ENCODE measurements at places on chromosomes 1 and 21. TPM values are rescaled to one million over a fixed set of nuclear protein-coding genes. Genes with fewer than 3 reads are reported as not detected.
A peak's percentile ranks its signal among the peaks of the same experiment; 100 is the strongest.

- DNase-seq: no peak
- H3K36me3 ChIP-seq: peaks cover 50% of the 10 kb centered on the region
- H3K4me1 ChIP-seq: peaks cover 3% of the 10 kb centered on the region
These were observed 34.5 kb downstream of the PARP1 start for GRCh38 chr1:226373376-226373775.

Gene BARHL2
- not detected for total RNA-seq

- DNase-seq: no peak
- H3K36me3 ChIP-seq: peaks cover 39% of the 10 kb centered on the region
- H3K4me1 ChIP-seq: peaks cover 48% of the 10 kb centered on the region
- H3K27ac ChIP-seq: no peak overlapping the region
- no peaks in the 10 kb centered on the region for H3K27me3 ChIP-seq
- no peak overlapping the region for H3K4me3 ChIP-seq
These were observed 90.4 kb downstream of the SLC45A1 start for GRCh38 chr1:8408151-8408839.

Gene UTS2
- total RNA-seq: not detected

DNA sequence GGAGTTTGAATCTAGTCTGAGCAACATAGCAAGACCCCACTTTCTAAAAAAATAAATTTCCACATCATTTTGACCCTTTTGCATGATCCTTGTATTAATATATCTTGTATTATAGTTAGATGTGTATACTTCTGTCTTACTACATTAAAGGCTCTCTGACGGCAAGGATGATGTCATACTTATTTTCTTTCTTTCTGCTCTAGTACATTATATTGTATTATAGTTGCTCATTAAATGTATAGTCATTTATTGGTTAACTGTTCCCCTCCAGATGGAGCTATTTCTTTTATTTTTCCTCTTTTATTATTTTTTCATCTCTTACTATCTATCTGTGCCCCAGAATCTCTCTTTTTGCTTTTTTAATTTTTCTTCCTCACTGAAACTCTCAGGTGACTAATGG lies 15.0 kb upstream of the OLFML2B start:
- no peak overlapping the region for H3K27ac ChIP-seq
- DNase-seq: no peak
- no peaks in the 10 kb centered on the region for H3K4me1 ChIP-seq

DNA sequence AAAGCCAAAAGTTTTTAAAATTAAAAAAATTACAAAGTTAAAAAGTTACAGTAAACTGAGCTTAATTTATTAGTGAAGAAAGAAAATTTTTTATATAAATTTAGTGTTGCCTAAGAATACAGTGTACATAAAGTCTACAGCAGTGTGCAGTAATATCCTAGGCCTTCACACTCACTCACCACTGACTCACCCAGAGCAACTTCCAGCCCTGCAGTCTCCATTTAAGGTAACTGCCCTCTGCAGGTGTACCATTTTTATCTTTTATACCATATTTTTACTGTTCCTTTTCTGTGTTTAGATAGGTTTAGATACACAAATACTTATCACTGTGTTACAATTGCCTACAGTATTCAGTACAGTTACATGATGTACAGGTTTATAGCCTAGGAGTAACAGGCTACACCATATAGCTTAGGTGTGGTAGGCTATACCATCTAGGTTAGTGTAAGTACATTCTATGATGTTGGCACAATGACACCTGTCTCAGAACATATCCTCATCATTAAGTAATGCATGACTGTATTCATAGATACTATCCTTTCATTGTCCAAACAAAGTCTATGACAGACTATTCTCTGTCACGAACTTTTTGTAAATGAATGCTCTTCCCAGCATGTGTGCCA lies 78.6 kb upstream of the PBX1 start:
- no peak overlapping the region for H3K27ac ChIP-seq
- no peak for DNase-seq
- H3K4me3 ChIP-seq: no peak overlapping the region
- no peaks in the 10 kb centered on the region for H3K27me3 ChIP-seq

Gene BACH1
- 22.7 TPM for total RNA-seq

DNA sequence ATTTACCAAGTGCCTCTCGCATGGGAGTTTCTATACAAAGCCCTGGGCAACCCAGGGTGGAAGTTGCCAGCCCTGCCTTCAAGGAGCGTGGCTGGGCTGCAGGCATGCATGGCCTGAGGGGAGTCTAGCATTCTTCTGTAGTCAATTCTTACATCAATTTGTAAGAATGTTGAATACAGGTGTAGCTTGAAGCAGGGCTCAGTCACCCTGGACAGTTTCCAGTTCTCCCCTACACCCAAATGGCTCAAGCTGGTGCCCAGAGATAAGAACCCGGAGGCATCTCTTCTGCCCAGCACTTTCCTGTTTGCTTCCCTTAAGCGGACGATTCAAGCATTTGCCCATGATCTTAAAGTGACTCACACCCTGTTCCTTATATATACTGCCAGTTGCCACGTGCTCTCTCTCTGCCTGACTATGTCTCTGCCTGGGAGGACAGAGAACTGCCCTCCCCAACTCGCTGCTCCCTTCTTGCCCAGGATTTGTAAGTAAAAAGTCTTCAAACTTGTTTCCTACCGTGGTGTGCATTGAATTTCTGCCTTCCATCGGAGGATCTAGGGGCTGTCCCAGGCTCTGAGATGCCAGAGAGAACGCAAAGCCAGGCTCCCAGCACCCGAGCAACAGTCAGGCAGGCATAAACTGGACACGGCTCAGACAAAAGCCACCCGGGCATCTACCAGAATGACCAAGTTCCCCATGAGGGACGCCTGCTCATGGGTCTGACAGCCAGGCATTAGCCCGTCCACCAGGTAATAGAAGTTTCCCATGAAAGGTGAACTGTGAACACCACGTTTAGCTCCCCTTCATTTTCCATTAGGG lies 50.9 kb upstream of the AJAP1 start:
- H3K27me3 ChIP-seq: no peaks in the 10 kb centered on the region
- no peak for DNase-seq
- H3K27ac ChIP-seq: no peak overlapping the region

GRCh38 chr1:93620172-93620840 lies 61.3 kb downstream of the BCAR3 start:
- no peak overlapping the region for H3K27ac ChIP-seq
- no peak overlapping the region for H3K4me3 ChIP-seq
- peaks cover 28% of the 10 kb centered on the region for H3K27me3 ChIP-seq
- peaks cover 13% of the 10 kb centered on the region for H3K4me1 ChIP-seq

DNA sequence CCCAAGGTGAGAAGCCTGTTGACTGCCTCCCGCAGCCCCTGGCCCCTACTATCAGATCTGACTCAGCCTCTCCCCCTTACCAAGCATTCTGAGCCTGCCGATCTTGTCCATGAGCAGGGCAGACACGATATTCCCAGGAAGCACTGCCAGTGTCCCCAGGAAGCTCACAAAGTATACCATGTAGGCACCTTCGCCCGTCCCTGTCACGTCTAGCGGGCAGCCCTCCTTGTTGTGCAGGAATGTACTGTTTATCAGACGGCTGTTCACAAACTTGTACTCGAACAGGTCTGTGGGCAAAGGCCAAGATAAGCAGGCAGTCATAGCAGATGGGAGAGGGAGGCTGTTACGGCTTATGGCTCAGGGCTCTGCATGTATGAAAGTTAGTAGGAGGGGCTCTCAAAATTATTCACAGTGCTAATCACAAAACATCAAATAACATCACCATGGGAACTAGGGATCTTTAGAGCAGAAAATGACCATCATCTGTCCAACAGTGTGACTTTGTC lies 7.3 kb downstream of the BOLA1 start:
- H3K4me3 ChIP-seq: no peak overlapping the region
- no peaks in the 10 kb centered on the region for H3K4me1 ChIP-seq
- H3K36me3 ChIP-seq: peaks cover 47% of the 10 kb centered on the region

- no peak for DNase-seq
- no peak overlapping the region for H3K27ac ChIP-seq
- H3K4me3 ChIP-seq: no peak overlapping the region
- H3K4me1 ChIP-seq: no peaks in the 10 kb centered on the region
- no peaks in the 10 kb centered on the region for H3K36me3 ChIP-seq
These were observed 112.9 kb downstream of the FCRL5 start for GRCh38 chr1:157439302-157439954.

Gene GBP5
- total RNA-seq: 154 TPM

GRCh38 chr1:160911441-160911840 lies 26.5 kb upstream of the ITLN1 start:
- H3K27me3 ChIP-seq: peaks cover 5% of the 10 kb centered on the region
- H3K36me3 ChIP-seq: no peaks in the 10 kb centered on the region
- DNase-seq: no peak
- no peak overlapping the region for H3K4me3 ChIP-seq

Gene LRRC7
- not detected for total RNA-seq

Gene ZNF695
- 0.57 TPM for total RNA-seq

- H3K4me1 ChIP-seq: peaks cover 6% of the 10 kb centered on the region
- peaks cover 5% of the 10 kb centered on the region for H3K36me3 ChIP-seq
- H3K27ac ChIP-seq: no peak overlapping the region
- peaks cover 16% of the 10 kb centered on the region for H3K27me3 ChIP-seq
- no peak overlapping the region for H3K4me3 ChIP-seq
These were observed 22.2 kb downstream of the MPZ start for GRCh38 chr1:161287482-161288054.

Gene MKNK1
- total RNA-seq: 48.7 TPM

DNA sequence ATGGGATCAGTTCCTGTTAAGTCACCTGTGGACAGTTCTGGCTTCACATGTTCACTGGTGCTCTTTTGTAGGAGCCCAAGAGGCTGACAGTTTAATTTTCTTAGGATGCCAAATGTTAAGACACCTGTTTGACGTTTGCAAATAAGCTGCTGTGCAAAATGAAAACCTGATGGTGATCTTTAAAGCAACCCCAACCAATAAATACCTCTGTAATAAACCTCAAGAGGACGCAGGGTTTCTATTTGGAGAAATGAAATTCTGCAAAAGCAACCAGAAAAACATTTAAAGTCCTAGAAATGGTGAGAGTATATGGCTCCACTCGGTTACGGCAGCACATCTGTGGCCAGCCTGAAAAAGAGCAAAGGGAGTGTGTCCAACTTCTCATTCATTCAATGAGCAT lies 5.7 kb upstream of the RHEX start:
- H3K4me3 ChIP-seq: no peak overlapping the region
- no peaks in the 10 kb centered on the region for H3K36me3 ChIP-seq
- H3K4me1 ChIP-seq: peaks cover 39% of the 10 kb centered on the region
- H3K27ac ChIP-seq: no peak overlapping the region

- peak overlapping the region; percentile 80 for H3K4me3 ChIP-seq
- DNase-seq: no peak
- no peak overlapping the region for H3K27ac ChIP-seq
- peaks cover 8% of the 10 kb centered on the region for H3K4me1 ChIP-seq
- peaks cover 4% of the 10 kb centered on the region for H3K36me3 ChIP-seq
These were observed 1.7 kb downstream of the SDC3 start for GRCh38 chr1:30906631-30907441.

GRCh38 chr1:27356619-27357280 lies 10.0 kb downstream of the MAP3K6 start:
- H3K27me3 ChIP-seq: no peaks in the 10 kb centered on the region
- DNase-seq: no peak
- H3K36me3 ChIP-seq: no peaks in the 10 kb centered on the region
- H3K4me3 ChIP-seq: peak overlapping the region; percentile 58
- peak overlapping the region; percentile 74 for H3K27ac ChIP-seq
- peaks cover 22% of the 10 kb centered on the region for H3K4me1 ChIP-seq

Gene EPHA10
- total RNA-seq: 0.05 TPM

DNA sequence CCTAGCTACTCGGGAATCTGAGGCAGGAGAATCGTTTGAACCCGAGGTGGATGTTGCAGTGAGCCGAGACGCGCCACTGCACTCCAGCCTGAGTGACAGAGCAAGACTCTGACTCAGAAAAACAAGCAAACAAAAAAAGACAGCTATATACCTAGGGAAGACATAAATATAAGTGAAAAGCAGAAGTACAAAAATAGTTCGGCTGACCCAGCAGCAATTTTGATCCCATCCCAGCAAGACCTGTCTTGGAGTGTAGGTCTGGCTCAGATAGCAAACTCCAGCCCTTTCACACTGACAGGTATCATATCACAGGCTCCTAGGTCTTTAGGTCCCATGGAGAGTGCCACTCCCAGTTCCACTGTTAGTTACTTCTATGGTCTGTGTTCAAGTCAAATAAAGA lies 14.6 kb downstream of the MTX1 start:
- H3K27ac ChIP-seq: peak overlapping the region; percentile 44
- DNase-seq: no peak
- H3K4me3 ChIP-seq: no peak overlapping the region
- H3K4me1 ChIP-seq: peaks cover 36% of the 10 kb centered on the region
- H3K27me3 ChIP-seq: no peaks in the 10 kb centered on the region

GRCh38 chr1:229913489-229913888 lies 153.5 kb upstream of the GALNT2 start:
- no peaks in the 10 kb centered on the region for H3K4me1 ChIP-seq
- H3K27ac ChIP-seq: no peak overlapping the region
- peaks cover 12% of the 10 kb centered on the region for H3K27me3 ChIP-seq
- no peak for DNase-seq

DNA sequence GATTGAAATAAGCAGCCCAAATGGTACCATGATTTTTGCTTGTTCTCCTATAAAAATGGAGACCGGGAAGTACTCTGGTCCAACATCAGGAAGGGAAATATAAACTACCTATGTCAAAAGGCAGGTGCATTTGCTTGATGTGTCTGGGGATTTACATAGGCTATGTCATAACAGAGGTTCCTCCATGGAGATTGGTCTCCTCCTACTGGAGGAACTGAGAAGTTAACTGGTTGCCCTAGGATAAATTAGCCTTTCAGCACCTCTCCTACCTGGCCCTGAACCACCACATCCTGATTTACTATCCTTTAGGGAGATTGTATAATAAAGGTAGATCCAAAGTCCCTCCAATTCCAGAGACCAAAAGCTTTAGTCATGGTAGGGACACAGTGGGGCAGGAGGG lies 1109.3 kb upstream of the B3GALT2 start:
- H3K4me3 ChIP-seq: no peak overlapping the region
- DNase-seq: peak; percentile 12
- H3K36me3 ChIP-seq: no peaks in the 10 kb centered on the region
- H3K4me1 ChIP-seq: peaks cover 18% of the 10 kb centered on the region
- H3K27ac ChIP-seq: no peak overlapping the region
- H3K27me3 ChIP-seq: no peaks in the 10 kb centered on the region

- no peak overlapping the region for H3K27ac ChIP-seq
- DNase-seq: no peak
- no peak overlapping the region for H3K4me3 ChIP-seq
- H3K36me3 ChIP-seq: no peaks in the 10 kb centered on the region
- H3K4me1 ChIP-seq: no peaks in the 10 kb centered on the region
- H3K27me3 ChIP-seq: no peaks in the 10 kb centered on the region
These were observed 22.7 kb downstream of the CCN1 start for GRCh38 chr1:85603086-85603880.

Gene ELAPOR1
- total RNA-seq: 32.7 TPM

GRCh38 chr1:67376381-67376780 lies 53.8 kb downstream of the SERBP1 start:
- H3K4me1 ChIP-seq: peaks cover 36% of the 10 kb centered on the region
- peak overlapping the region; percentile 59 for H3K27ac ChIP-seq
- H3K36me3 ChIP-seq: peaks cover 78% of the 10 kb centered on the region
- H3K27me3 ChIP-seq: no peaks in the 10 kb centered on the region

DNA sequence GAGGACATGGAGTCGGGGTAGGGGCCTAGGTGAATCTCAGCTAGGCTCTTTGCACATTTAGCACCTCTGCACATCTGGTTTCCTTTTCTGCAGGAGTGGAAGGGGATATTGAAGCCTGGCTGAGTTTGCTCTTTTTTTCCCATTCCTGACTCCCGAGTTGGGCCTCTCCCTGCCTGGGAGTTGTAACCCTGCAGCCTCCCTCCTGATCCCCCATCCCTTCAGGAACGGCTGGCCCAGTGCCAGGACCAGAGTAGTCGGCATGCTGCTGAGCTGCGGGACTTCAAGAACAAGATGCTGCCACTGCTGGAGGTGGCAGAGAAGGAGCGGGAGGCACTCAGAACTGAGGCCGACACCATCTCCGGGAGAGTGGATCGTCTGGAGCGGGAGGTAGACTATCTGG lies 836 bp downstream of the OLFML3 start:
- peaks cover 38% of the 10 kb centered on the region for H3K4me1 ChIP-seq
- no peak for DNase-seq
- H3K36me3 ChIP-seq: peaks cover 9% of the 10 kb centered on the region
- no peak overlapping the region for H3K4me3 ChIP-seq

Gene IVL
- total RNA-seq: not detected

Gene NID1
- total RNA-seq: 0.44 TPM

Gene SLAMF7
- 53.6 TPM for total RNA-seq
